GM23338 (cell line): ENCODE measurements at places on chromosomes 6 and 20.
A peak's percentile ranks its signal among the peaks of the same experiment; 100 is the strongest.

DNA sequence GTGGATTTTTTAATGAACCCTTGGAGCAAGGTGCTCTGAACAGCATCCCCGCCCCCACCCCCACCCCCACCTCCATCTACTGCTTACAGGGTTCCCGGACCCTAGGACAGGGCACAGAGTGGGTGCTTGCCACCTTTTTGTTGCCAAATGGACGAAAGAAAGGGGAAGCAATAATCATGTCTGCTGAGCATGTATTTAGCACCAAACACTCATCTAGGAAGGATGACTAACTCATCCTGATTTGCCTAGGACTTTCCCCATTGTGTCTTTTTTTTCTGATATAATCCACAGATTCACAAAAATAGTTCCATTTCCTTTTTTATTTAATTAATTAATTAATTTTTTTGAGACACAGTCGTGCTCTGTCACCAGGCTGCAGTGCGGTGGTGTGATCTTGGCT, 1.2 kb upstream of the PLTP start:
- H3K27me3 ChIP-seq: no peaks in the 10 kb centered on the region
- DNase-seq: no peak
- no peak overlapping the region for H3K27ac ChIP-seq
- 0 out of 2 replicates have a peak, but pooled peaks cover 5% of the 10 kb centered on the region for H3K36me3 ChIP-seq
- peak overlapping the region; percentile 91 for H3K4me3 ChIP-seq

DNA sequence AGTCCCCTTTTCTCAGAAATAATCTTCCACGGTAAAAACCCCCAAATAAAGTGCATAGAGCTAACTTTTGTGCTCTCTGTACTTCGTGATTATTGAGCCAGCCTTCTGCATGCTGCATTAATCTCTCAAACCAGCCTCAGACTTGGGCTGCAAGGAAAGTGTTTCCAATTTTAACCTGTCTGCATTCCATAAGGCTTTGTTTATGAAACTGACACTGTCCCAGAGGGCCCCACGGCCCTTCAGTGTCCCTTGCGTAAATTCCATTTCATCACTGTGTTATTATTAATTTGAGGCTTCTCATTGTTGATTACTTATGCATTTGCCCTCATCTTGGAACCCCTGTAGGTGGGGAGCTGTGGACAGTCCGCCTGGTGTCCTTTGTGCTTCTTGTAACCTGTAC, 15.6 kb upstream of the SNRPB2 start:
- H3K4me1 ChIP-seq: peaks cover 10% of the 10 kb centered on the region
- no peak overlapping the region for H3K27ac ChIP-seq
- no peak for DNase-seq
- H3K27me3 ChIP-seq: no peaks in the 10 kb centered on the region

GRCh38 chr20:45997187-45997586, 11.5 kb upstream of the MMP9 start:
- H3K4me3 ChIP-seq: no peak overlapping the region
- no peaks in the 10 kb centered on the region for H3K27me3 ChIP-seq
- H3K27ac ChIP-seq: no peak overlapping the region
- peaks cover 30% of the 10 kb centered on the region for H3K4me1 ChIP-seq
- DNase-seq: no peak
- H3K36me3 ChIP-seq: no peaks in the 10 kb centered on the region

GRCh38 chr20:5674176-5674660, 76.0 kb upstream of the SHLD1 start:
- no peaks in the 10 kb centered on the region for H3K36me3 ChIP-seq
- H3K4me3 ChIP-seq: no peak overlapping the region
- H3K4me1 ChIP-seq: no peaks in the 10 kb centered on the region
- no peak overlapping the region for H3K27ac ChIP-seq
- no peaks in the 10 kb centered on the region for H3K27me3 ChIP-seq

- H3K27me3 ChIP-seq: no peaks in the 10 kb centered on the region
- no peaks in the 10 kb centered on the region for H3K36me3 ChIP-seq
- peaks cover 23% of the 10 kb centered on the region for H3K4me1 ChIP-seq
- H3K27ac ChIP-seq: no peak overlapping the region
- DNase-seq: no peak
Measured at GRCh38 chr6:128738112-128738511, 144.8 kb upstream of the LAMA2 start.

DNA sequence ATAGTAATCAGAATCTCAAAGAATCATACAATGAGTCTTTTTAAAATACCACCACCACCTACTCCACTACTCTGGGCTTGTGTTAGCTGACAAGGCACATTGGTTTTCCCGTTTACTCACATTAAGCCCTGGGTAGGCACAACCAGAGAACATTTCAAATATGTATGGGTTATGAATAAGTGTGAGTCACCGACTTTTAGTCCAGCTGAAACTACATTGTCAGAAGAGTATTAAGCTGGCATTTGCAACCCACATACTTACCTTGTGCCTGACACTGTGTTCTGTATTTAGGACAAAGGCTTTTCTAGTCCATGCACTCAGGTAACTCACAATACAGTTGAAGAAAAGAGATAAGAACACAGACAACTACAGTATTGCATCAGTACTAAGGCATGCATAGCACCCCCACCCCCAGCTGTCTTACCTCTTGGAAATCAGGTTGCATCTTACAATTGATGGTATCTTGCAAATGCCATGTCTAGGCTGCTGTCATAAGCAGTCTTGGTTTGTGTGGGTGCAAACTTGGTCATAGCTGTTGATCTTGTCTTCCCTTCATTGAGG, 40.3 kb upstream of the AHI1 start:
- H3K4me1 ChIP-seq: peaks cover 6% of the 10 kb centered on the region; the same call in 1 of the 2 replicates
- no peaks in the 10 kb centered on the region for H3K27me3 ChIP-seq
- no peak overlapping the region for H3K27ac ChIP-seq
- peak; percentile 53 for DNase-seq
- no peaks in the 10 kb centered on the region for H3K36me3 ChIP-seq
- no peak overlapping the region for H3K4me3 ChIP-seq

GRCh38 chr6:110557199-110557598, 80.8 kb upstream of the SLC22A16 start:
- no peaks in the 10 kb centered on the region for H3K27me3 ChIP-seq
- no peak overlapping the region for H3K27ac ChIP-seq
- no peak for DNase-seq
- H3K36me3 ChIP-seq: no peaks in the 10 kb centered on the region
- H3K4me1 ChIP-seq: no peaks in the 10 kb centered on the region

DNA sequence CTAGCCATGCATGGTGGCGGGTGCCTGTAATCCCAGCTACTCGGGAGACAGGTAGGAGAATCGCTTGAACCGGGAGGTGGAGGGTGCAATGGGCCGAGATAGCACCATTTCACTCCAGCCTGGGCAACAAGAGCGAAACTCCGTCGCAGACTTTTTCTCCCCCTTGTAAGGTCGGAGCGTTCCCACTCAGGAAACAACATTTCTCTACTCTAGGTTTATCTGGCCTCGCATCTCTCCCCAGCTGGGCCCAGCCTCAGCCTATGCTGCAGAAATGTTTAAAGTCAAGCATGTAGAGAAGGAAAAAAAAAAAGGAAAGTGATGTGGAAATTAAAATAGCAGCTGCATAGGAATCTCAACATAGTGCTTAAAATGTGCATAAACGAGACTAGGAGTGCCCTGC, 172.3 kb downstream of the TRIM27 start:
- H3K27me3 ChIP-seq: peaks cover 15% of the 10 kb centered on the region
- no peak for DNase-seq
- H3K4me3 ChIP-seq: peak overlapping the region; percentile 50
- peaks cover 22% of the 10 kb centered on the region for H3K4me1 ChIP-seq
- 0 out of 2 replicates have a peak overlapping the region, but pooled peaks have one; percentile 21 for H3K27ac ChIP-seq
- no peaks in the 10 kb centered on the region for H3K36me3 ChIP-seq

GRCh38 chr20:32063695-32064094, 11.7 kb downstream of the HCK start:
- H3K27me3 ChIP-seq: no peaks in the 10 kb centered on the region
- no peaks in the 10 kb centered on the region; the same call in 1 of the 2 replicates for H3K4me1 ChIP-seq
- H3K27ac ChIP-seq: no peak overlapping the region
- no peak overlapping the region for H3K4me3 ChIP-seq

DNA sequence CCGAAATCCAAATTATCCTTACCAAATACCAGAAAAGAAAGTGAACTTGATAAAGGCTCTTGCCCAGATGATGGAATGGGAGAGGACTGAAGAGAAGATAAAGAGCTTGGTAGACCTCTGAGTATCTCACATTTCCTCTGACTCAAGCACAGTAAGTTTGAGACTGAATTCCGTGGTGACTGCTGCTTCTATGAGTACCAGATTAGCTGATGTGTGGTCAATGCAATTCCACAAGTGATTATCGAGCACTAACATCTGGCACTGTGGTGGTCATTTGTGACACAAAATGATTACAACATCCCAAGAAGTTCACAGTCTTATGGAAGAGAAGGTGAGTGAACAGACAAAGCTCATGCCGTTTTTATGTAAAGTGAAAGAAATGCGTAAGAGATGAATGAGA, 2.6 kb upstream of the RPS6KA2 start:
- no peak for DNase-seq
- no peak overlapping the region for H3K27ac ChIP-seq
- H3K27me3 ChIP-seq: peaks cover 30% of the 10 kb centered on the region
- H3K4me3 ChIP-seq: no peak overlapping the region

- no peaks in the 10 kb centered on the region for H3K36me3 ChIP-seq
- no peak overlapping the region for H3K4me3 ChIP-seq
- no peak for DNase-seq
- no peaks in the 10 kb centered on the region for H3K27me3 ChIP-seq
- no peak overlapping the region for H3K27ac ChIP-seq
Measured at GRCh38 chr6:72948153-72948552, 277.1 kb downstream of the KHDC1L start.

DNA sequence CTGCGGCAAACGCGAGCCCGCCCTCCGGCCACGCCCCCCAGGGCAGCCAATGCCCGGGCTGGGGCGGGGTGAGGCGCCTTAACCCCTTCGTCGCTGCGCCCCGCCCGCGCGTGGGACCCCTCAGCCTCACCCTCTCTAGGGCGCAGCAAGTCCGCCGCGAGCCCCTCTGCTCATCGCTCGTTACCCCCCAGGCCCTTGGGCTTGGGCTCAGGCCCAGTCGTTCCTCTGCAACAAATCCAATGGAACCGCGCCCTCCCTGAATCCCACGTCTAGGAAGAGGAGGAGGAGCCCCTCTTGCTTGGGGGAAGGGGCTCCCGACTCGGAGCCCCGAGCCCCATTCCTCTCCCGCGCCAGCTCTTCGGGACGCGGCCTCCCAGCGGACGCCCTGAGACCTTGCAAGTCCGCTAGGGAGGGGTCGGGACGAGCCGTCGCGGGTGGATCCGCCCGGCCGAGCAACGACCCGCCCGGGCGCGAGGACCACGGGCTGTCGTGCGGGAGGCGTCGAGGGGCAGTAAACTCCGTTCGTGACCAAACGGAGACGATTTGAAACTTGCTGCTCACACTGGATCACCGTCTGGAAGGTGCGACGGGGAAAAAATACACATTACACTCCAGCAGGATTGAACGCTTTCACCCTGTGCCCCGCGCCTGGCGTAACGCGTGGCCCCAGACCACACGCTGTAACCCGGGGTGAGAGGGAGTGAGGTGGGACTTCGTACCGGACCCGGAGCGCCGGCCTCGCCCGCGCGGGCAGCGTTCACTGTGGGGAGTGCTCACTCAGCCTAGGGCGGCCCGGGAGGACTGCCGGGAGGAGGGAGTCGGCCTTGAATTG, 477 bp upstream of the LZTS3 start:
- peak; percentile 95 for DNase-seq
- no peaks in the 10 kb centered on the region for H3K36me3 ChIP-seq
- H3K4me1 ChIP-seq: peaks cover 22% of the 10 kb centered on the region
- no peaks in the 10 kb centered on the region for H3K27me3 ChIP-seq
- peak overlapping the region; percentile 74 for H3K27ac ChIP-seq
- peak overlapping the region; percentile 73 for H3K4me3 ChIP-seq

GRCh38 chr6:108250240-108250866, 10.5 kb downstream of the SNX3 start:
- no peaks in the 10 kb centered on the region for H3K36me3 ChIP-seq
- H3K4me1 ChIP-seq: no peaks in the 10 kb centered on the region
- no peaks in the 10 kb centered on the region for H3K27me3 ChIP-seq
- no peak overlapping the region for H3K4me3 ChIP-seq
- peak; percentile 75 for DNase-seq
- H3K27ac ChIP-seq: no peak overlapping the region

- H3K4me3 ChIP-seq: no peak overlapping the region
- peaks cover 6% of the 10 kb centered on the region for H3K4me1 ChIP-seq
- no peaks in the 10 kb centered on the region for H3K36me3 ChIP-seq
- DNase-seq: no peak
- no peaks in the 10 kb centered on the region for H3K27me3 ChIP-seq
- no peak overlapping the region for H3K27ac ChIP-seq
Measured at GRCh38 chr6:39558079-39558478, 167.1 kb downstream of the KIF6 start.

DNA sequence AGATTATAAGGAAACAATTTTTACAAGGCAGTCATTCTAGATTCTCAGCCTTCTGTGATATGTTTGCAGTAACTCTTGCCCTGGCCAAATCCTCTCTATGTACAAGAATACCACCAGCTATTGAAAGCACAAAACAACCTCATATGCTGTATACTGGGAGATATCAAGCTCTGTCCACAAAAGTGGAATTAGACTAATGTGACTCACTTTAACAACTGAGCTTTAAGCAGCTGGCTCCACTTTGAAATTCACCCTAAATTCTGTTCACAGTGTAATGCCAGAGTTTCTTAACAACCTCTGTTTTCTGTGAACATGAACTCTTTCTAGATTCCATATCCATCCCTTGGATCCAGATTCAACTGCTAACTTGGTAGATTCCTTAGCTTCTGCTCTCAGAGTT, 47.6 kb downstream of the CHD6 start:
- H3K27me3 ChIP-seq: no peaks in the 10 kb centered on the region
- no peak for DNase-seq
- H3K4me1 ChIP-seq: peaks cover 22% of the 10 kb centered on the region
- no peak overlapping the region for H3K27ac ChIP-seq

DNA sequence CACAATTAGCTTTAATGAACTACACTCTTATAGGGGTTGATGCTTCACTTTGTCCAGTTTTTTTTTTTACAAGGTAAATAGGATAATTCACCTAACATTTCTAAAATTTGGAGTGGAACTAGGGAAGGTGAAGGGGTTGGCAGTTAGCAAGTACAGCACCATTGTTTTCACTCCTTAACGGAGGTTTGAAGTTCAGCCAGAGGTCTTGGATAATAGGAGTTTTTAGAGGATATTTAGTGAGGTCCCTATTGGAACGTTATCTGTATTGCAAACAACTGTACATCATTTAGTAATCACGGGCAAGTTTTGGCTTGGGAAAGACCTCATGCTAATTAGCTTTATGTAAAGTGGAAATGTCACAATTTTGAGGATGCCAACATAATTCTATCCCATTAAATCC, 52.3 kb upstream of the TBX18 start:
- H3K4me3 ChIP-seq: no peak overlapping the region
- no peak overlapping the region for H3K27ac ChIP-seq
- no peak for DNase-seq
- H3K27me3 ChIP-seq: no peaks in the 10 kb centered on the region
- no peaks in the 10 kb centered on the region for H3K36me3 ChIP-seq

GRCh38 chr6:8973395-8973794, 538.0 kb upstream of the SLC35B3 start:
- no peak for DNase-seq
- H3K36me3 ChIP-seq: peaks cover 7% of the 10 kb centered on the region; the same call in 1 of the 2 replicates
- no peak overlapping the region for H3K27ac ChIP-seq
- H3K4me1 ChIP-seq: no peaks in the 10 kb centered on the region
- H3K4me3 ChIP-seq: no peak overlapping the region

GRCh38 chr20:60001108-60001507, 42.9 kb downstream of the CDH26 start:
- no peak overlapping the region for H3K27ac ChIP-seq
- H3K27me3 ChIP-seq: no peaks in the 10 kb centered on the region
- DNase-seq: no peak
- no peak overlapping the region for H3K4me3 ChIP-seq
- H3K36me3 ChIP-seq: no peaks in the 10 kb centered on the region
- no peaks in the 10 kb centered on the region for H3K4me1 ChIP-seq

GRCh38 chr6:20775981-20776380, 241.7 kb downstream of the CDKAL1 start:
- H3K27me3 ChIP-seq: no peaks in the 10 kb centered on the region
- no peaks in the 10 kb centered on the region for H3K36me3 ChIP-seq
- peaks cover 2% of the 10 kb centered on the region; the same call in 1 of the 2 replicates for H3K4me1 ChIP-seq
- DNase-seq: no peak
- H3K4me3 ChIP-seq: no peak overlapping the region
